Left colon (tissue), 2 donors: ENCODE measurements at places on chromosomes 2 and 18. TPM values are rescaled to one million over a fixed set of nuclear protein-coding genes. Genes with fewer than 3 reads are reported as not detected.

- DNase-seq, result no peak
Measured at GRCh38 chr2:118085173-118086023, 2.9 kb upstream of the INSIG2 start.

ALLC gene
- total RNA-seq, result not detected

COQ10B gene
- 29.2 TPM for total RNA-seq

GRCh38 chr2:170643346-170643745, 71.8 kb upstream of the SP5 start:
- DNase-seq, result no peak

- DNase-seq, result no peak
Measured at GRCh38 chr2:165549619-165550018, 80.1 kb downstream of the CSRNP3 start.

DNA sequence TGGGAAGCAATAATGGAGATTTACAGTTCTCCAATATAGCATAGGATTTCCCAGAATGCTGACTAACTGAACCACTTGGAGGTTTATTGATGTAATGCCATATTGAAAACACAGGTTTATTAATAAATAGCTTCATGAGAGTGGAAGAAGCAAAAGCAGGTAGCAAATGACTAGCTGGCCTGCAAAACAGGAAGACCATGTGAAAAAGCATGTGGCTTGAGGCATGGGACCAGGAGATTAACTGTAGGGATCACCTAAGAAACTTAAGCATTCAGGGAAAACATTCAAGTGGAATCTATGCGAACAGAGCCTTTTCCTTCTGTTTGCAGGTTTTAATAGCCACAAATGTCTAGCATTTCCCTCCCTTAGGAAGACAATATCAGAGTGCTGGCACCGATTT, 679.7 kb downstream of the ZEB2 start:
- no peak for DNase-seq

DNA sequence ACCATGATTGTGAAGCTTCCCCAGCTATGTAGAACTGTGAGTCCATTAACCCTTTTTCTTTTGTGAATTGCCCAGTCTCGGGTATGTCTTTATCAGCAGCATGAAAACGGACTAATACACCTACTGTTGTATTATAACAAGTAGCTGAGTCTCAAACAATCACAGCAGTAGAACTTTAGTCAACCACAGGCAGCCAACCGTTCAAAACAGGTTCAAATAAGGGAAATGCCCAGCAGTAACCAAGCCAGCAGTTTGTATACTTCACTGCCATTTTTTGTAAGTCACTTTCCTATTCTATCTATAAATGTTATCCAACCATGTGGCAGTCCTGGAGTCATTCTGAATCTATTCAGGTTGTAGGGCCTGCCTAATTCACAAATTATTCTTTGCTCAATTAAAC, 1560.6 kb upstream of the SLC39A10 start:
- DNase-seq, result no peak

DNA sequence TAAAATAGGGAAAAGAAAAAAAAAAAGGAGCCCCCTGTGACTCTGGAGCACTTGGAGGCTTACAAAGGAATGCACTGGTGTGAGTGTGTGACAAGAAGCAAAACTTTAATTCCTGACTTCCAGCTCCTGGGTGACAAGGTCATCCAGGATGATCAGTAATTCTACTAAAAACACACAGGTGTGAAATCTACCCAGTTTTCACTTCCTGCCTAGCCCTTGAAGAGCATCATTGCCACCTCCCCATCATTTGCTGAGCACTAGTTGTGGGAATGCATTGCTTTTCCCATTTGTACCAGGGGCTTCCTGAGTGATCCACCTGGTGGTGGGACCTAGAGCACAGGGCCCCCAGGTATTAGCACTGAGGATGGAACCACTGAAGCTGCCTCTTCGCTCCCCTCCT, 139.7 kb upstream of the RIOK3 start:
- DNase-seq, result no peak

- DNase-seq, result no peak
Measured at GRCh38 chr18:46916551-46917107, 678 bp downstream of the PIAS2 start.

BUB1 gene
- total RNA-seq, result 3.8 TPM

EMILIN1 gene
- total RNA-seq, result 8.4 TPM

DNA sequence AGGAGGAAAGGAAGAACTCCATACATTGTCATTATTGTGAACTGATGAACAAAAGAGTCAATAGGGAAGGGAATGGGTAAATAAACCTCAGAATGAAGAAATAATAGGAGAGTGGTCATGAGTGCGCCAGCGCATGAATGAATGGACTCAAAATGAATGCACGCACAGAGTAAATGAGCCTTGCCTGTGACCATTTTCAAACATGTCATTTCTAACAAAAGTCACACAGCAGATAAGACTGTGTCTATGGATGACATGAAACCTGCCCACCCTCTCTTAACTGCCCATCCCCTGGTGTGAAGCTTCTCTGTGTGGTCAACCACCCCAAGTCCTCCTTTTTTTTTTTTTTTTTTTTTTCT, 121.1 kb upstream of the TEX51 start:
- DNase-seq, result no peak

GRCh38 chr18:62368100-62368499, 43.0 kb downstream of the TNFRSF11A start:
- DNase-seq, result no peak

GRCh38 chr2:203330434-203330833, 2.2 kb downstream of the ABI2 start:
- DNase-seq, result no peak

OTOF gene
- not detected for total RNA-seq
